Chondrocyte (in vitro differentiated cells): ENCODE measurements at places on chromosomes 3 and 15. TPM values are rescaled to one million over a fixed set of nuclear protein-coding genes. Genes with fewer than 3 reads are reported as not detected.
A peak's percentile ranks its signal among the peaks of the same experiment; 100 is the strongest.

The TOMM70 gene
- 33.9 to 43.3 TPM (median 34.9 TPM) in 3 replicates for total RNA-seq

The SPINK8 gene
- not detected in 3 replicates for total RNA-seq

- no peaks in the 10 kb centered on the region for H3K36me3 ChIP-seq
- DNase-seq: no peak
- peak overlapping the region; percentile 60 for H3K27ac ChIP-seq
- peaks cover 64% of the 10 kb centered on the region for H3K4me1 ChIP-seq
Observed at GRCh38 chr3:188687389-188687788, 484.4 kb upstream of the TPRG1 start.

GRCh38 chr3:186772281-186772694, 11.1 kb upstream of the EIF4A2 start:
- no peaks in the 10 kb centered on the region for H3K36me3 ChIP-seq
- H3K27ac ChIP-seq: peak overlapping the region; percentile 52
- no peak for DNase-seq
- H3K27me3 ChIP-seq: no peaks in the 10 kb centered on the region
- H3K4me3 ChIP-seq: peak overlapping the region; percentile 76

DNA sequence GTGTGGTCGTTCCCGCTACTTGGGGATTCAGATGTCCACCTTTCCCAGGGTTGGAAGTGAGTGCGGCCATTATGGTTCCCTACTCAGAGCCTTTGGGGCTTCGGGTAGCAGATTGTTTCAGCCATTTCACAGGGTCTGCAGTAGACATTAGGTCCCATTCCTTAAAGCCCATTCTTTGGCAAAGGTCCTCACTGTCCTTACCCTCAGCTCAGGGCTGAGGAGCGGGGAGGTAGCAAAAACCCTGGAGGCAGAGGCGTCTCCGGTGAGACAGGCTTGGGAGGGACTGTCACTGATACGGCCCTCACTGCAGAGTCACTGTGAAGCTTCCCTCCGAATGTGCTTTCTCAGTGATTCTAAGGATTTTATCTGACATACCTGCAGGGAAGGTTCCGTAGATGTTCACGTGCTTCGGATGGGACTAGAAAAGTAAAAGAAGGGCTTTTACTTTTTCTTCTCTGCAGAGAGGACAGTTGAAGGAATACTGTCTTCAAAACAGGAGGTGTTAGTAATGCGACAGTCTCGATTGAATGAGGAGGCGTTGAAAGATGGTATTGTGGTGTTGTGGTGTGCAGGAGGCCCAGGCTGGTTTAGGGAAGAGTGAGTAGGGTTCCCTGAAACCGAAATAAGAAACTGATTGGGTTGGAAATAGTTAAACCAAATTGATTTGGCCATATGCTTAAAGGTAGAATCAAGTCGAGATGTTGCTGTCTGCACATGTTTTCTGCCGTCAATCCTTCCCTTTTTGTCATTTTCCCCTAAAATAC, 630 bp downstream of the ATP6V1A start:
- peaks cover 49% of the 10 kb centered on the region for H3K4me1 ChIP-seq
- H3K27ac ChIP-seq: peak overlapping the region; percentile 100
- H3K36me3 ChIP-seq: no peaks in the 10 kb centered on the region
